ENCODE measurements at places on chromosomes 13 and 19.

DNA sequence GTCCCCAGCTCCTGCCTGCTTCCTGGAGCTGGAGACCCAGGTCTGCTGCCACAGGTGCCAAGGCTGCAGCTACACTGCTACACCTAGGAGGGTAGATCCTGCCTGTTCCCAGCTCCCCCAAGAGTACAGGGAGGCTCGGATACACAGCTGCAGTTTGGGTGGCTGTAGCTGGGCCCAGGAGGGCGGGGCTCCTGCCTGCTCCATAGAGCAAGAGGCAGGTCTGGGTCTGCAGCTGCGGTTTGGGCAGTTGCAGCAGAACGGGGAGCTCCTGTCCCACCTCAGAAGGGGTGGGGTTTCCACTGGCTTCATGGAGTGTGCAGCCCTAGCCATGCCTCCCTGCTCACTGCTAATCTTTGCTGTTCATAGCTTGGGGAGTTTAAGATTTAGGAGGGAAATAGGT lies 199.0 kb downstream of the NUFIP1 start:
- DNase-seq, result no peak

DNA sequence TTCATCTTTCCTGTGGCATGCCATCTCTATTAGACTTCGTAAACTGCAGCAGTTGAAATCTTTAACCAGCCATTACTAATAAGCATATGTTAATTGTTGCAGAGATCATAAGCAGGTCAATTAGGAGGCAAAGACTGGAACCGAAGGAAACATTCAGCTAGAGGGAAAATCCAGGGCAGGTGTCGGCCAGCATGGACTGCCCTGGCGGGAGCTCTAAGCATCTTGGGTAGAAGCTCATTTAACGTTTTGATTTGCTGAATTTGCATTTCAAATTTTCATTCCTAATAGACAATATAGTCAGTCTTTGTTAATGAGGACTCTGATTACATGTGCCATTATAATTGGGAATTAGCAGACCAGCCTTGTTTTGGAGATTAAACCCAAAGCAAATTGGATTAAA lies 238.6 kb downstream of the POU4F1 start:
- DNase-seq, result no peak

- peak; percentile 71 for DNase-seq
Observed at GRCh38 chr19:3671680-3672574, 28.3 kb downstream of the PIP5K1C start.

DNA sequence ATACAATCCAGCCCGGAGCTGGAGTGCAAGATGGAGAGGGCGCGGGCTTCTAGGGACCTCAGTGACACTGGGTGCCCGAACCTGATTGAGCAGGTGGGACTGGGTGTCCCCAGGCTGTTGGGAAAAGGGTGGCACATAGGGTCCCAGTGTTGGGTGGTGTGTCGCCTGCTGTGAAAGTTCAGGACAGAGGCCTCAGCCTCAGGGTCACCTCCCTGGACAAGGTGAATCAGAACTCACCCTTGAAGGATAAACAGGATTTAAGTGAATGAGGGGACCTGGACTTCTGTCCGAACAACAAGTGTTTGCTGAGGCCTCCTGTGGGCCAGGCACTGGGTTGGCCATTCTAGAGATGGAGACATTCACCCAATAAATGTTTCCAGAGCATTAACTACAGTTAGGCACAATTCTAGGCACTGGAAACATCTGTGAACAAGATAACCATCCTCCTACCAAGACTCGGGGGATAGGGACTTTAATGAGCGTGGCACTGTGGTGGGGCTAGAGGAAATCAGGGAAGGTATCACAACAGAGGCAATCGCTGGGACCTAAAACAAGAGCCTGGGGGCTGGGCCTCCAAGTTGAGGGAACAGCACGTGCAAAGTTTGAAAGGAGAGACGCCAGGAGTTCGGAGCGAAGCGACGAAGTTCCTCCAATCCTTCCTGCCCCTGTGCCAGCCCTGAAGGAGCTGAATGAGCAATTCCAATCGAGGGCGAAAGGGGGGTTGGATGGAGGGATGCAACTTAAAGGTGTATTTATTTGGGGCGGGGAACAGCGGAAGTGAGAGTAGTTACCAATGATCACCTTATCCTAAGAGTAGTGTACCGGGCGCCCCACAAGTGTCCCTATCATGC lies 921 bp upstream of the POLD1 start:
- DNase-seq, result no peak

GRCh38 chr19:49210108-49210900 lies 52.7 kb downstream of the TRPM4 start:
- peak; percentile 62 for DNase-seq

- peak; percentile 77 for DNase-seq
Observed at GRCh38 chr19:8503510-8503909, 1.1 kb upstream of the PRAM1 start.

DNA sequence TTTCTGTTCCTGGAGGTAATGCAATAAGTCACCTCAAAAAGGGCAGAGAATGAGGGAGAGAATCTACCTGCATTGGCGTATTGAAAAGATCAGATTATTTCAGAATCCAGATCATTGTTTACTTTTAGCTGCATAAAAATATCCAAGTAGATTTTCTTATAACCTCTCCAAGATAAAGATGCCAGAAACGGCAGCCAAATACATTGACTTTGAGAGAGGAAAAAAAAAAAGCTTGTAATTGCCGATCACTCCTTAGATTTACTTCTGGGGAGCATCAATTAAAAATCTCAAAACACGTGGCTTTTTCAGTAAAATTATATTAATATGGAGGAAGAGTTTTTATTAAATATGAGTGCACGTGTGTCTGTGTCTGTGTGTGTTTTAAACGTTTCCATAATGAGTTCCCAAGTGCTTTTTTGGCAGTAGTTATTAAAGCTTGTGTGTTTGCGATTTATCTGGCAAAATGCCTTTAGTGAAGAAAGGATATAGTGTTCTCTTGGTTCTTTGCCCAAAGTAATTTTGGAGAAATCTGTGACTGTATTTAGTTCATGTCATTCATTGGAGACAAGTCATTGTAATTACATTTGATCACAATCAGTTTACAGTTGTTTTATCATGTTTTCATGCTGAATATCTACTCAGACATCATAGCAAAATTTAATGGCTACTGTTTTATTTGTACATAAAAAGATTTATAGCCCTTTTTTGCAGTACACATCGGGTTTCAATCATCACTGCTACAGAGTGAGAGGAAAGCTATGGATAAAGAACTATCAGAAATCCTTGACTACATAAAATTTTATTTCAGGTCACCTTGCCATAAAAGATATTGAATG lies 176.1 kb downstream of the TM9SF2 start:
- DNase-seq, result no peak

DNA sequence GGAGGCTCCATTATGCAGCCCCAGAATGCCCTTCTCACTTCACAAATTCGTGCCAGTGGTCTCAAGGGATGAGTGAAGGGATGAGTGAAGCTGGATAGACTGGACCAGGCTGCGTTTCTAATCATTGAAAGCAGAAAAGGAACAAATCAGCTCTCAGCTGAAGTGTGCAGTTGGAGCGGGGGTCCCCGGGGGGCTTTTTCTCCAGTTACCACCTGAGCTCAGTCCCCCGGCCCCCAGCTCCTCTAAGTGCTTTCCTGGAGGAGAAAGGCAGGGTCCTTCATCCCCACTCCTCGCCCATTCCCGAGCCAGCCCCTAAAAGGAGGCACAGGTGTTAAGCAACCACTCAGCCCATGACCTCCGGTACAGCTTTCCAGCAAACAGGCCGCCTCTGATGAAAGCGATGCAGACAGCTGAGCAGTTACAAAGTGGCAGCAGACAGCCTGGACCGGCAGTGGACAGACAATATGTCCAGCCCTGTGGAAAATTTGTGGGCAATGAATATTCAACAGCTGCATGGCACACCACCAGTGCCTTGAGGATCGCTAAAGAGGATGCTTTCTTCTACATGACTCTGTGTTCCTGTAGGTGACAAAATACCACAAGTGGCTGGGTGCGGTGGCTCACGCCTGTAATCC lies 110.7 kb upstream of the UBL3 start:
- no peak for DNase-seq

DNA sequence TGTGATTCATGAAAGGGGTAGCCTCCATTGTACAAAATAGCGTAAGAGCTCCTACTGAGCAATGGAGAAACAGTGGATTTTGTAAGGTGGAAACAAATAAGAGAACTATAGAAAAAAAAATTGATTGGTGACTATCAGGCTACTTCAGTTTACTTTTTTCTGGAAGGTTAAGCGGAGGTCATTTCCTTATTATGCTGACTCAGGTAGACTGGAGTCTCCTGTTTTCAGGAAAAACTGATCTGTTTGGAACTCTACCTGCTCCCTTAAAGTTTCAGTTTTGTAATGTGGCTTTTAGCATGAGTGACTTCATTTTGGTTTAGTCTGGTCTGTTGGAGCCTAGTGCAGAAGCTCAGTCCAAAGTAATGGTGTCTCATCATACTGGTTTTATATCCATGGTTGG lies 3.4 kb downstream of the ZNF607 start:
- DNase-seq, result no peak

DNA sequence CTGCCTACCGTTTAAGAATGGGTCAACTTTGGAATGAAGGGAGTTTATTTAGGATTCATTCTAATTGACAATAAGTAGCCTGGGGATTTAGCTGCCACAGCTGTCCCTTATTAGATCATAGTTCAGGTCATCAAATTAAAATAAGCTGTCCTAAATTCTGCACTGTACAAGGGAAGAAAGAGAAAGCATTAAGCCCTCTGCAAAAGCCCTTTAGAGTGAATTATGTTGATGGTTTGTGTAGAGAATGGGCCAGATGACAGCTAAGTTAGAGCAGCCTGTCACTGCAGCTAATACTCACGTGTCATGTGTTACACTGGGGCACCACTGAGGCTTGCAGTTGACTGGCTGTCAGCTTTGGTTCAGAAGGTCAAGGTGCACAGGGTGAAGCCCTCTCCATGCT lies 737.1 kb upstream of the SLC10A2 start:
- no peak for DNase-seq

DNA sequence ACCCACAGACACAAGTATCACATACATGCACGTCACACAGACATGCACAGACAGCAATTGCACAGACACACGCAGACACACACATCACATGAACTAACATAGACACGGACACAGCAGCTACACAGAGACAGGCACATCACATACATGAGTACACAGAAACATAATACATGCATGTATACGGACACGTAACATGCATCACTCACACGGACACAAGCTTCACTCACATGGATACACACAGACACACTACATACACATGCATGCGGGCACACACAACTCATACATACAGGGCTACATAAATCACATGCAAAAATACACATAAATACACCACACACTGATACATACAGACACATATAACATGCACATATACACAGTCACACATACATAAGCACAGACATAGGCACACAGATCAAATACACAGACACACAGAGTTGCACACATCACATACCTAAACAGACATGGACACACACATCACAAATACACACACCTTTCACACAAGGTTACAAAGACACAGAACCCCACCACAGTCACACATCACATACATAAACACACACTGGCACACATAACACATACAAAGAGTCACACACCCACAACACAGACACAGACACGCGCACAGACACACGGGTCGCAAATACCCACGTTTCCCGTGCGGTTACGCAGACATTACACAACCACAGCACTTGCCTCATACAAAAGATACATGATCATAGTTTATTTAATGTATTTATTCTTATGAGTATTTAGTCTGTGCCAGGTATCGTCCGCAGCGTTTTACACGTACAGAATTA lies 1.1 kb upstream of the LMTK3 start:
- peak; percentile 25 for DNase-seq

- no peak for DNase-seq
Observed at GRCh38 chr13:35990196-35990595, 141.0 kb downstream of the DCLK1 start.

- peak; percentile 95 for DNase-seq
Observed at GRCh38 chr19:5627395-5627904, 4.6 kb downstream of the SAFB start.

- no peak for DNase-seq
Observed at GRCh38 chr19:40803857-40804782, 5.1 kb downstream of the EGLN2 start.

- DNase-seq, result no peak
Observed at GRCh38 chr13:110499621-110500281, 61.8 kb downstream of the RAB20 start.

DNA sequence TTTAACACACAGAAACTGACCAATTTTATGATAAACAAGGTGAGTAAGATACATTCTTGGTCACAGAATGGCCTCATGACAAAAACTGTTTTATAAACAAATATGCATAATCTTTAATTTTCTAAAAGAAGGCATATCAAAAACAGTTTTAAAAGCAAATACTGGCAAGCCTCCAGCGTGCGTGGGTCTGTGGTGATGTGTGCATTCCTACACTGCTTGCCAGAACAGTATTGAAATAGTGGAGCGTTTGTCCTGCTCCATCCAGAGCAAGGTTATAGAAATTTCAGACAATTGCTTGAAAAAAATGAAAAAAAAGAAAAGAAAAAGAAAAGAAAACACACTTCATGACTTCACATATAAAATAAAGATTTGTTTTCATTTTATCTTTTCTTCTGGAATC lies 140.9 kb downstream of the MZT1 start:
- no peak for DNase-seq

DNA sequence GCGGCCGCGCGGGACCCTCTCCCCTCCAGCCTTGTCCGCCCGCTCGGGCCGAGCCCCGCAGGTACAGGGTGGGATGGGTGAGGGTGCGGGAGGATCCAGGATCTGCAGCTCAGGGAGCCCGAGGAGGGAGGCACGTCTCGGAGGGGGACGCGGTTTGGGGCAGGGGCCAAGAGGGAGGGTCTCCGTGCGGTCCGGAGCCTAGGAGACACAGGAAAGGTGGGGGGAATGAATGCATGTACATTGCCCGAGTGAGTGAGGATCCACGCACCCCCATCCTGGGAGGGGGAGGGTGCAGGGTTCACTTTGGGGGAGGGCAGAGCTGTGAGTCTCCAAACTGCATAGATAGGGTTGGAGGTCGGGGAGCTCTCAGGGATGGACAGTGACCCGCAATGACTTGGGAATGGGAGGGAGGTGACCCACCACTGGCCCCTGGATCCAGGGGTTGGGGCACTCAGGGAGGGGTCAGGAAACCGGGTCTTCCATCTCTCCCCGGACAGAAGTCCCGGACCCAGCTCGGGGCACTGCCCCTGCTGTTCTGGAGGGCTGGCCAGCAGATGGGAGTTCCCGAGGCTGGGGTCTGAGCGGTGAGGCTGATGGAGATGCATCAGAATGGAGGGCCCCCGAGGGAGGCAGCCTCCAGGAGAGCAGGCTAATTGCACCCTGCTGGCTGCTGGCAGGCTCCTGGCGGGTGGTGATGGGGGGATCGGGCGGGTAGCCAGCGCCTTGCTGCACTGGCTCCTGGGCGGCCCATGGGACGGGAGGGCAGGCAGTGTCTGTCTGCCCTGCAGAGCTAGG lies 547 bp downstream of the KCNN1 start:
- DNase-seq, result no peak

GRCh38 chr19:46211201-46211881 lies 18.2 kb upstream of the IGFL1 start:
- DNase-seq, result no peak

DNA sequence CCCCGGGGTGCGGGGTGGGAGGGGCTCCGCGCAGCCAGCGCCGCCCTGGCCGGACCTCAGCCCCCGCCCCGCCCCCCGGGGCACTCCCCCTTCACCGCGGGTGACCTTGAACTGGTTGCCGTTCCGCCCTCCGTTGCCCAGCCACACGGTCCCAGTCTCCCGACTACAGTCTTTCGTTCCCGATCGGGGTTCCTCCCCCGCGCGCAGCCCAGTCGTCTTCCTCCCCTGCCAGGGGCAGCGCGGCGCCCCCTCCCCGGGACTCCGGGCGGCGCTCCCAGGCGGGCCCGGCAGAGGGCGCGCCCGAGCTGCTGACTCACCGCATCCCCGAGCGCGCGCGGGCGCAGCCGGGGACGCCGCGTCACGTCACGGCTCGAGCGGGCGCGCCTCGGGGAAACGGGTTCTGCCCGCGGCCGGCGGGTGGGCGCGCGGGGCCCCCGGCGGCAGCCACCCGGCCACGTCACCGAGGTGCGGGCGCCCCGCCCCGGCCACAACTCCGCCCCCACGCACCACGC lies 459 bp downstream of the MIDN start:
- DNase-seq, result peak; percentile 96
